Neural progenitor cell (in vitro differentiated cells): ENCODE measurements at places on chromosomes 12 and 14. TPM values are rescaled to one million over a fixed set of nuclear protein-coding genes. Genes with fewer than 3 reads are reported as not detected.
A peak's percentile ranks its signal among the peaks of the same experiment; 100 is the strongest.

DNA sequence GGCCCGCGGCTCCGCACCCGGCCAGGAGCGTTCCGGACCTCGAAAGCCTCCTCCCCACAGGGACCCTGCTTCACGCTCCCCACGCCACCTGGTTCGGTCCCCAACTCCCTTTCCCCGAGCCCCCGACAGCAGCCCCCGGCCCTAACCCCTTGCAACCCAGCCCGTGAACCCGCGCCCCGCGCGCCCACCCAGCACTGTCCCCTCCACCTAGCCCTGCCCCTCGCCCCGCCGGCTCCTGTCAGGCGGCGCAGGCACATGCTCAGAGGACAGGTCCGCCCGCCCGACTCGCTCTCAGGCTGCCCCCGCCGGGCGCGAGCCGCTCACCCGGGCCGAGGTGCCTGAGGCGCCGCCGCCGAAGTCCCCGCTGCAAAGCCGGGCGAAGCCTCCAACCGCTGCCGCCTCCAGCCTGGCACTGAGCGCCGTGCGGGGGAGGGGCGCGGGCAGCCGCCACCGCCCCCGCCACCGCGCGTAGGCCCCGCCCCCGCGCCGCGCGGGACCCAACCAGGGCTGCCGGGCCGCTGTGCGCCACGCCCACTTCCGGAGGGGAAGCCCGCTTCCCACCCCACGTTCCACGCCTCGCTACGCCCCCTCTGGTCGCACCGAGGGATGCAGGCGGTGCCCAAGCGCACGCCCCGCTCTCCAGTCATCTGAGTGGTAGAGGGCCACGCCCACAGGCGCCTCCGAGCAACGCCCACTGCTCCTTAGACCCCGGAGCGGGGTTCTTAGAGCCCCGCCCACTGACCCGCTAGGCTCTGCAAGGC is at the start of gene CORO1C:
Gene CORO1C, minus strand, starts transcription at position 414 of the 761 bp plus-strand sequence. CDS start 30,200 bp downstream, outside the sequence.
- DNase-seq, result peak; percentile 98

DNA sequence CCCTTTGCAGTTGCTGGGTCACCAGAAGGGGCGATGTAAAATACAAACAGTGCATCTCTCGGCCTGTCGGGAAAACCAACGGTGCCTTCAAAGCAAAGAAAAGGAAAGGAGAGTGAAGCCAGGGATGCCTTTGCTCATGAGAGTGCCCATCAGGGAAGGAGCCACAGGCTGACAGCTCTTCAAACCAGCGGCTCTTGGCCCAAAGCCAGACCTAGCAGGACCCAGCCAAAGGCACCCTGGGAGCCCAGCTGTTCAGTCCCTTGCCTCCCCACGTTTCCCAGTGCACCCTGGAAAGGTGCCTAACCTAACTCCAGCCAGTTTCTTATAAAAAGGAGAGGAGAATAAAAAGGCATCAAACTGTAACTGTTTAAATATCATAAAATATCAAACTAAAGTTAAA is 29.2 kb downstream of the PRMT8 start:
- DNase-seq, result no peak

GRCh38 chr14:74302152-74302628 is 544 bp downstream of the ABCD4 start:
- DNase-seq, result peak; percentile 43

GRCh38 chr14:79351011-79351410 is 860.3 kb downstream of the DIO2 start:
- DNase-seq, result no peak

- no peak for DNase-seq
Measured at GRCh38 chr14:51884086-51884927, 23.9 kb downstream of the GNG2 start.

DNA sequence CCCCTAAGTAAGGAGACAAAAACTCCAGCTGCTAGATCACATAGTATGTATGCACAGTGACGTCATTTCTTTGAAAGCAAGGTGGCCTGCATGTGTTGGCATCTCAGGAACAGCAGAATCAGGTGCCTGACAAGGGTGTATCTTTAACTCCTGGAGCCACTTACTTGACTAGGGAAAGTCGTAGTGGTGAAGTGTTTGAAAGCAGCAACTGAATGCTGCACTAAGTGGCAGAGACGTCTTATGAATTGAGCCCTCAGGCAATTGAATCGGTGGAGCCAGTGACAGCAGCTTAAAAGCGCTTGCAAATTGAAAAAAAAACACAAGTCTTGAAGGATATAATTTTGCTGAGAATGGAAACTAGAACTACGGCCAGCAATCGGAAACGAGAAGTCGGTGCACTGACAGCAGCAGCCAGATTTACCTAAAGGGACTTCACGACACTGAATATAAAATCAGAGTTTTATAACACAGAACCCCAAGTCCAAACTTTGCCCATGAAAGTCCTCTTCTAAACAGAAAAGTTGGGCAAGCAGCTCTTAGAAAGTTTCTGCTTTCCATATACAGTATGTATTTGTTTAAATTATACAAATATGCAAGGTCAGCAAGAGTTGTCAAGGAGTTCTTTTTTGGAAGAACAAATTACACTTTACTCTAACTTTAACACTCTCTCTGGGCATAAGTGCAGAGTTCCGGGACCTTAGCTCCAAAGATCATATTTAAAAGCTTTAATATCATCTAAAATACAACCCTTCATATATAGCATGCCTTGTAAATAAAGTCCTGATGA is 1.1 kb downstream of the IGF1 start:
- DNase-seq, result peak; percentile 26

DNA sequence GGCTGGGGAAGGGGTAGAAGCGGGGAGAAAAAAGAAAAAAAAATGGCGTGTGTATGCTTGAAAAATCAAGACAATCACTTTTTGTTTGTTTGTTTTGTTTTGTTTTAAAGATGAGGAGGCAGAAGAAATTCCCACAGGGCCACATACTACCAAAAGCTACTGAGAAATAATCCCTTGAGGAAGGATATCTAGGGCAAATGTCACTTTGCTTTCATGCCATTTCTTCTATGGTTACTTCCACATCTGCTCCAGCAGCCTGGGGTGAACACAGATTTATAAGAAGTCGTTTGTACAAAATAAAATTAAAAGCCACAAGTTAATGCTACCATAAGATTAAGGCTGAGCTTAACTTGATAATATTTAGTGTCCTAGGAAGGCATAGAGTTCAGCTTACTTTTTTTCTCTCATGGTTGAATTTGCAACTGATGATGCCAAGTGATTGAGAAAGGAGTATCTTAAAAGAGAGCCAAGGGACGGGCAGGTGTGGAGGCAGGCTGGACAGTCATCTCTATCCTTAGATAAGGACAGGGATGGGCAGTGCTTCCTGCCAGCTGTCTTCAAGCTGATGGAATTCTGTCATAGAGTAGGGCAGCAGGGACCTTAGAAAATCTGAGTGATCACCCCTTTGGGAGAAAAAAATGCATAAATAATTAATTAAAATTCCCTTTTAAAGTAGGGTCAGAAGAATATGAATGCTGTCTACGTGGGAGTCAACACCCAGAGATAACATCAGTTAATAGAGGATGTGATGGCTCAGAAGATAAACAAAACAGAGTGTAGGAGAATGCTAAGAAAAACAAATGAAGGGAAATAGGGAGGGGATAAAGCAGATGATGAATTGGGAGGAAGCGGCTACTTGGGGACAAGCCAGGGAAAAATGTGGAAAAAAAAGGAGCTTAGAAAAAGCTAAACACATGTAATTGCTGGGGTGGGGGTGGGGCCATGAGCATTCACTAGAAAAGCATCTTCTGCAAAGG is 57.1 kb downstream of the DYRK2 start:
- no peak for DNase-seq

- no peak for DNase-seq
Measured at GRCh38 chr12:106054049-106054448, 84.7 kb downstream of the NUAK1 start.

GRCh38 chr12:107090711-107091110 is 2.6 kb downstream of the CRY1 start:
- no peak for DNase-seq

- no peak for DNase-seq
Measured at GRCh38 chr14:101252443-101253214, 308.7 kb upstream of the DIO3 start.

GRCh38 chr12:89664441-89664840 is 44.2 kb downstream of the ATP2B1 start:
- no peak for DNase-seq

DNA sequence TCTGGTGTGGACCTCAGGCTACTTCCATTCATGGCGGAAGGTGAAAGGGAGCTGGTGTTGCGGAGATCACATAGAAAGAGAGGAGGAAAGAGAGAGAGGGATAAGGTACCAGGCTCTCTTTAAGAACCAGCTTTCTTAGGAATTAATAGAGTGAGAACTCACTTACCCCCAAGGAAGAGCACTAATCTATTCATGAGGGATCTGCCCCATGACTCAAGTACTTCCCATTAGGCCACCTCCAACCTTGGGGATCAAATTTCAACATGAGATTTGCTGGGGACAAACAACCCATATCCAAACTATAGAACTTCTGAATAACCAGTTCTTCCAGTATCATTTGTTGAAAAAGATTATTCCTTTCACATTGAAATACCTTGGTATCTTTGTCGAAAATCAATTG is 34.0 kb upstream of the C2CD5 start:
- DNase-seq, result no peak

DNA sequence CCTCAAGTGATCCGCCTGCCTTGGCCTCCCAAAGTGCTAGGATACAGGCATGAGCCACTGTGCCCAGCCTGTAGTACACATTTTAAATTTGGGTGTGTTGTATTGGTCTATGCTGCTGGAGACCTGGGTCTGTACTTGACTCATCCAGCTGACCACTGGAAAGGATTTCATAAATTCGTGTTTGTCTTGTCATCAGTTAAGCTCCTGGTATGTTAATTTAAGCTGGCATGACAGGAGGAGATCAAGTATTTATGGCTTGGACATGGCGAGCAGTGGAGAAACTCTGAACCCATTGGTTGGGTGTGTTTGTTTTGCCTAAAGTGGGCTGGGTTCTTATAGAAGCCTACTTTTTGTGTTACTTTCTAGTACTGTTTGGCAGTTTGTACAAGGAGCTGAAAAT is 24.2 kb downstream of the YY1 start:
- DNase-seq, result no peak

GRCh38 chr14:90664911-90665310 is 151.3 kb downstream of the TTC7B start:
- DNase-seq, result no peak

DNA sequence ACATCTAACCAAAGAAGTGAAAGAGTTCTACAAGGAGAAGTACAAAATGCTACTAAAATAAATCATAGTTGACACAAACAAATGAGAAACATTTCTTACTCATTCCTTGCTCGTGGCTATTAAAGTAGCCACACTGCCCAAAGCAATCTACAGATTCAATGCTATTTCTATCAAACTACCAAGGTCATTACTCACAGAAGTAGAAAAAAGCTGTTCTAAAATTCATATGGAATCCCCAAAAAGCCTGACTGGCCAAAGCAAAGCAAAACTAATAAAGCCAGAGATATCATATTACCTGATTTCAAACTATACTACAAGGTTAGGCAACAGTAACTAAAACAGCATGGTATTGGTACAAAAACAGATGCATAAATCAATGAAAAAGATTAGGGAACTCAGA is 305.6 kb downstream of the RPAP3 start:
- DNase-seq, result no peak

- DNase-seq, result no peak
Measured at GRCh38 chr12:132615579-132616038, 3.0 kb upstream of the P2RX2 start.

DNA sequence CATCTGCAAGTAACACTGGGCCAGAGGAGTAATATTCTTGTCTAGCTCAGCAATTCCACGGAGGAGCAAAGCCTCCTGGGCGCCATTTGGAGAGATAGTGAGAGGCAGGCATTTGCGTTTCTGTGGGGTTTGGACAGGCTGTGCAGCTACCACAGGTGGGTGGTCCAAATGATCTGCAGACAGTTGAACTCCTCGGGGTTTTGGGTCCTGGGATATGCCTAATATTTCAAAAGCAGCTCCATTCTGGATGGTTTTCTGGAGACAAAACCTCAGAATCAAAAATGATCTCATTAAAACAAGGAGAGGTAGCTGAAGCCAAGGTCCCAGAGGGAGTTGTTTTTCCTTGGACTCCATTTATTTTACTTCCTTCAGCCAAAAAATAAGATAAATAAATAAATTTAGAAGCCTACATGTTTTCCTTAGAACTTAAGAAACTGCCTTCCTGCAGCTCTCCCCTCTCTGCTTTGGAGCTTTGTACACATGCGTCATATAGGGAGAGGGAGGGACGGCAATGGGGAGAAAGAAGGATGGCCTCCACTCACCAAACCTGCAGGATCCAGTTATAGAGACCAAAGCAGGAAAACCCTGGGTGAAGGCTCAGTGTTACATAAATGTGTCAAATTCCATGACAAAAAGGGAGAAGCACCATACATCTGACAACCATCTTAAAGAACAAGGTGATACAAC is 227.3 kb upstream of the DAAM1 start:
- no peak for DNase-seq

INHBC gene
- total RNA-seq, result 0.06 TPM in 1 of 2 replicates, not detected in the other

LEMD3 gene
- 8.9 and 11.5 TPM in 2 replicates for total RNA-seq

GOLGA5 gene
- total RNA-seq, result 28.3 and 34.2 TPM in 2 replicates

BATF gene
- total RNA-seq, result not detected in 2 replicates

SSPN gene
- 0.50 and 0.84 TPM in 2 replicates for total RNA-seq

IKZF4 gene
- total RNA-seq, result 2.1 and 4.4 TPM in 2 replicates

RPS6KL1 gene
- total RNA-seq, result 6.4 and 15.1 TPM in 2 replicates

KLHDC2 gene
- total RNA-seq, result 68.2 and 73.9 TPM in 2 replicates
